ENCODE measurements at places on chromosomes 6 and 20.

DNA sequence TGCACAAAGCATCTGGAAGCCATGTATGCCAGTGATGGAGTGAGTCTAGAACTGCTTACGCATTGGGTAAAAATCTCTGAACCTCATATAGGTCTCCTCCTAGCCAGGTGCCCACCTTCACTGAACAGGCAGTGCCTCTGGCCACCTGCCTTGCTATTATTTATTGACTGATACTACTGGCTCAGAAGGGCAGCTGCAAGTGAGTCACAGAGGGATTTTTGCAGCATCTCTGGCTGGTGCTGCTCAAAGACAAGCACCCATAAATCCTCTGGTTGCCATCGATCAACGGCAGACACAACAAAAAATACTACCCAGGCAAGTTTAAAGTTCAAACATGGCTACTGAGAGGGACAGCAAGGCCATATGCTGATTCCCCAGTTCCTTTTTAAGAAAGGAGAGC, 279.4 kb downstream of the UBE3D start:
- no peak for DNase-seq

GRCh38 chr6:40028449-40028848, 94.2 kb upstream of the MOCS1 start:
- no peak for DNase-seq

- DNase-seq = no peak
These were observed 25.9 kb upstream of the EFHC1 start for GRCh38 chr6:52394251-52394666.

DNA sequence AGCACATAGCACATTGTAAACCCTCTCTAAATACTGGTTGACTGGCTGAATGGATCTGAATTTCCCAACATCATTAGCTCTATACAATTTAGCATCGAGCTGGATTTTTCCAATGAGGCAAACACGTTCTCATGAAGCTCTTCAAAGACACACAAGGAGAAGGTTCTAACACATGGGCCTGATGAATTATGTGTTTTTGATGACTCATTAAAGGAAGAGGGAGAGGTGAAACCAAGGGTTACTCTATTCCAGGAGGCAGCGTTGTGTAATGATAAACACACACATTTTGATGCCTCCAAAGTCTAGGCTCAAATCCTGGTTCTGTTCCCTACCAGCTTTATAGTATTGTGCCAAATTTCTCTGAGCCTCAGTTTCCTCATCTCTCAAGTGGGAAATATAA, 84.3 kb downstream of the PFDN4 start:
- no peak for DNase-seq

- no peak for DNase-seq
These were observed 59.9 kb downstream of the REV3L start for GRCh38 chr6:111423055-111423633.

- no peak for DNase-seq
These were observed 149.1 kb downstream of the KCNQ5 start for GRCh38 chr6:72770959-72771358.

- DNase-seq = no peak
These were observed 327.5 kb upstream of the EPHA7 start for GRCh38 chr6:93746892-93747291.

DNA sequence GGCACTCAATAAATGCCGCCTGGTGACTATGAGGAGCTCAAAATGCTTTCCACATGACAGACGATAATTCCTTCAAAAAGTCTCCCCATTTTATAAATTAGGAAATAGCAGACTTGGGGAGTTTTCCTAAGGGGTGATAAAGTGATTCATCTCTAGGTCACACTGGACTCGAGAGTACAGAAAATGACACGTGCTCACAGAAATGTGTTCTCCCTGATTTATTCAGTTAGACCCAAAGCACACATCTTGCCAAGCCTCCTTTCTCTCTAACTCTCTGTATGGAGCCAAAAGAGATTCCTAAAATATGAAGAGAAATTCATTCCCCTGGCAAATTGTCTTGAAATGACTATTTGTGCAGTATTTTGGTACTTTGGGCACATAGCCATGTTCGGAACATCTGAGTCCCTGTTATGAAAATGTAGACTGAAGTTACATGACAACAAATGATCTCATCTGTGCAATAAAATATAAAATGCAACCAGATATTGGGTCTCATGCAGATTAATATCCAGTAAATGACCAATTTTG, 381.1 kb downstream of the TFAP2B start:
- DNase-seq = no peak

- DNase-seq = no peak
These were observed 25.9 kb upstream of the HAO1 start for GRCh38 chr20:7966176-7966575.

DNA sequence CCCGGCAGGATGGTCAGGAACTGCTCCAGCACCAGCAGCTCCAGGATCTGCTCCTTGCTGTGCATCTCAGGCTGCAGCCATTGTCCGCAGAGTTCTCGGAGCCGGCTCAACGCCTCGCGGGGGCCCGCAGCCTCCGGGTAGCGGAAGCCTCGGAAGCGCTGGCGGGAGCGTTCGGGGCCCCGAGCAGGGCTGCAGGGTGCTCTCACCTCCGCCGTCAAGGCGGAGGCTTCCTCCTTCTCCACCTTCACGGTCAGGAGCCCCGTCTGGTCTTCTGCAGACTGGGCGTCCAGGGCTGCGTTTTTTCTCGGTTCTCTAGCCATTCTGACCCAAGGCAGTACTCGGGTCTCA, 434 bp downstream of the ZKSCAN4 start:
- DNase-seq = no peak

DNA sequence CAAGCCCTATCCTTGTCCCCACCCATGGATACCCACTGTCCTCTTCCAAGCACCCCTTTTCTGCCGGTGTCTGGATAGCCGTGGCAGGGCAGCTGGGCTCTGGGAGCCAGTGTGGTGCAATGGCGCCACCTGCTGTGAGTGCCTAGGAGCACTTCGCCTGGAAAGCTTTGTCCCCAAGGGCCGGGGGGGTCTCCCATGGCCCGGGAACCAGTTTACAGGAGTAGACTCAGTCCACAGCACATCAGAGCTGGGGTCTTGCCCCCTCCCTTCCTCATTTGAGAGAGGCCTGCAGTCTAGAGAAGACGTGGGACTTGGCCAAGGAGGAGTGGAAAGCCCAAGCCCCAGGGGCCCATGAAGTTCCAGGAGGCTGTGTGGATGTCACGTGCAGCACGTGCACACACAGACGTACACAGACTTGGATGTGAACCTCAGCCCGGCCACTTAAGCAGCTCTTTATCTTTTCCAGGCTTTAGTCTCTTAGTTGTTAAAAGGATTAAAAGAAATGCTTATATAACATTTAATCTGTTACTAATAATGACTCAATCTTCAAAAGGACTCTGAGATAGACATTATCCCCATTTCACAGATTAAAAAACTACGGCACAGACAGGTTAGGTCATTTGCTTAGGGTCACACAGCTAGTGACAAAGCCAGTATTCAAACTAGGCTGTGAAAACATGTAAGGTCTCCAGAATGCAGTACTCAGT, 40.9 kb upstream of the CDH22 start:
- DNase-seq = no peak

DNA sequence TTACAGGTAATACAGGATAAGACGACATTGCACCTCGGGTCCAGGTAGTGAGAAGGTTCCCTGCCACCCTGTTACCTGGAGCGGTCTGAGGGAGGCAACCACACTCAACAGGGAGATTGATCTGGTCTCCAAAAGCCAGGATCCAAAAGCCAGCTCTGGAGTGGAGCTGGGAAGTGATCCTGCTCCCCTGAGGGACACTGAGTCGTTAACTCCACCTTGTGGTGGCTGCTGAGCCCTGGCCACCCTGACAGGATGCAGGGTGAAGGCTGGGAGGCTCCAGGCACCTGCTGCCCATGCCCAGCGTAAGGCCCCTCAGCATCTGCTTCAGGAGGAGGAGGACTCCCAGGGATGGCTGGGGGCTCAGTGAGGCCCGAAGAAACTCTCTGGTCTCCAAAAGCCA, 38.7 kb upstream of the SLC22A2 start:
- DNase-seq = no peak

DNA sequence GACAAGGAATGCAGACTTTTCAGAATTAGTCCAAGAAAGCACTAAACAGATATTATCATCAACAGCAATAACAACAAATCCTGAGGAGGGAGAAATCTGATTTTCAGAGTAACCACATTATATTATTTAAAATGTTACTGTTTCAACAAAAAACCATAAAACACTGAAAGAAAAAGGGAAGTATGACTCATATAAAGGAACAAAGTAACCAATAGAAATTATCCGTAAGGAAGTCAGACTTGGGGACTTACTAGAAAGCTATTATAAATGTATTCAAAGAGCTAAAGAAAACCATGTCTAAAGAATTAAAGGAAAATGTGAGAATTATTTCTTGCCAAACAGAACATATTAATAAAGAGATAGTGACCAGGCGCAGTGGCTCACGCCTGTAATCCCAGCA, 98.1 kb downstream of the MYLK4 start:
- no peak for DNase-seq

DNA sequence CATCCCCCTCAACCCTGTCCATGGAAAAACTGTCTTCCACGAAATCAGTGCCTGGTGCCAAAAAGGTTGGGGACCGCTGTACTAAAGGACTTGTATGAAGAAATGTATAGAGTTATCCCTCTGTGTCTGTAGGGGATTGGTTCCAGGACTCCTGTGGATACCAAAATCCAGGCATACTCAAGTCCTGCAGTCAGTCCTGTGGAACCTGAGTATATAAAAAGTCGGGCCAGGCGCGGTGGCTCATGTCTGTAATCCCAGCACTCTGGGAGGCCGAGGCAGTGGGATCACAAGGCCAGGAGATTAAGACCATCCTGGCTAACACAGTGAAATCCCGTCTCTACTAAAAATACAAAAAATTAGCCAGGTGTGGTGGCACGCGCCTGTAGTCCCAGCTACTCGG, 42.0 kb downstream of the LCA5 start:
- no peak for DNase-seq

DNA sequence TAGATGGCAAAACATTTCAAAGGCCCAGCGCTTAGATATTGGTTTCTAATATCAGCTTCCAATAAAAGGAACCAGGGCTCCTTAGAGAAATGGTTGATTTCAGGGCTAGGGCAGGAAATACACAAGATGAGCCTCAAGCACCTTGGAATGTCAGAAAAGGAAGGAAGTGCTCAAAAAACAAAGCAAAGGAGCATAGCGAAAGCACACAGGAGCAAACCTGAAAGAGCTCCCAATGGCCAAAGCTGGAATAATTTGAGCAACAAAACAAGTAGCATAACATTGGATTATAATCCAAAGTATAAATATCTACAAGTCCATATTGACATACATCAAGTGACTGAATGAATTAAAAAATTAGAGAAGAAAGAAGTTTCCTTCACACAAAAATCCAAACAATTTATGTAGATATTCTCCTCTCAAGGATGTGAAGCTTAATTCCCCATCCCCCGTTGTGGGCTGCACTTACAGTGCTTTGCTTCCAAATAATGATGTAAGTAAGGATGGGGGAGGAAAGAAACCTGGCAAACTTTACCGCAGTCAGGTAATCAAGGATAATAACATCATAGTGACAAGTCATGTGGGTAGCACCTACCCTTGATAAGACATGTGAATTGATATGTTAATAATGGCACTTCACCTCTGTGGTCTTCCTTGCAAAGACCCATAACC, 132.9 kb upstream of the DST start:
- DNase-seq = no peak

GRCh38 chr20:48070991-48071652, 285.8 kb upstream of the SULF2 start:
- no peak for DNase-seq

- DNase-seq = no peak
These were observed 82.7 kb upstream of the TOP1 start for GRCh38 chr20:40945754-40946450.

DNA sequence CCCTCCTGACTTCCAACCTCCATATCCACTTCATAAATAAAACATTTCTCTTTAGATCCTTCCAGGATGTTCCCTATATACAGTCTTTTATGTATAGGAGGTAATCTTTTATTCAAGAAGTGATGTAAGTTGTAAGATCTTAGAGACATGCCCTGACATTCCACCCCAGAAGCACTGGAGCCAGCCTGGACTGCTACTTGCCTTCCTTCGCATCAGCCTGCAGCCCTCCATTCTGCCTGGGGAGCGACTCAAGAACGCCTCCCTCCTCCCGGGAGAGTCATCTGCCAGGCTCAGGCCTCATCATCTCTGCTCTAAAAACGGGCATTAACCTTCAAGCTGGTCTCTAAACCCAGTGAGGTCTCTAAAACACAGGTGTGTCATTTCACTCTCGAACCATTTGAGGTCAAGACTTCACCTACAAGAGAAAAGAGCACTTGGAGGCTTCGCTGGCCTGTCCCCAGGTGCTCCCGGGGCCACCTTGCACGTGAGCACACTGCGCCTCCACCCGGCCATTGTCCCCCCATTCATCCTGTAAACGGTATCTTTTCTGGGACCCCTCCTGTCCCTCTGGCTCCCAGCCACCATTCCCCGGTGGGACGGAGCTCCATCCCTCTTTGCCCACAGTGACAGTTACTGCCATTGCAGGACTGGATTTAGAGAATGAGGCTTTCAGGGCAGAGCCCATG, 107.5 kb upstream of the PDE10A start:
- DNase-seq = no peak

DNA sequence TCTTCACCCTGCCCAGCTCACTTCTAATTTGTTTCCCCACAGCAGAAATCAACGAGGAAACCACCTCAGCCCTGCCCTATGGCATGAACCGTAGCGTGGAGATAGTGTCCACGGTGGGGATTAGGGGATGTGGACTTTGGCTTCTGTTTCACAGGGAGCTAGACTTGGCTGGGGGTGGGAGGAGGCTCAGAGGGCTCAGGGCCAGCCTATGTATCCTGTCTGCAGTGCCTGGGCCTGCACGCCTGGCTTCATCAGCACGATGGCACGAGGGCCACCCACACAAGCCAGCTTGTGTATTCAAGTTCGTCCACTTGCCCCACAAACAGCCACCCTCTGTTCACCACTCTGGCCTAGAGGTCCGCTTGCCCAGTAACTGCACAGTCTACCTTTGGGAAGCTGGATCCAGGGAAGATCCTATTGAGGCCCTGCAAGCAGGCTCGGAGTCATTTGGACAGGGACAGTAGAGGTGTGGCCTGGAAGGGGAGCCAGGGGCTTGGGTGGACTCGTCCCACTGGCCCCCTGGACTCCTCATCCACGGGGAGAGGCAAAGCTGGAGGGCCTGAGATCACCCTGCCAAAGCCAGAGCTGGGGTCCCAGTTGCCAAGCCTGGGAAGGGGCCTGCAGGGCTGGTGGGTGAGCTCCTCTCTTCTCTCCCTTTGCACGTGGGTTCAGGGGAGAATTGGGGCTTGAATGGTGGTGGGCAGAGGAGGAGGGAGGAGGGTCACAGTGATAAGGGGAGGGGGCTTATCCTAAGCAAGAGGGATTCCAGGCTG, 38.0 kb upstream of the FAM83D start:
- no peak for DNase-seq

DNA sequence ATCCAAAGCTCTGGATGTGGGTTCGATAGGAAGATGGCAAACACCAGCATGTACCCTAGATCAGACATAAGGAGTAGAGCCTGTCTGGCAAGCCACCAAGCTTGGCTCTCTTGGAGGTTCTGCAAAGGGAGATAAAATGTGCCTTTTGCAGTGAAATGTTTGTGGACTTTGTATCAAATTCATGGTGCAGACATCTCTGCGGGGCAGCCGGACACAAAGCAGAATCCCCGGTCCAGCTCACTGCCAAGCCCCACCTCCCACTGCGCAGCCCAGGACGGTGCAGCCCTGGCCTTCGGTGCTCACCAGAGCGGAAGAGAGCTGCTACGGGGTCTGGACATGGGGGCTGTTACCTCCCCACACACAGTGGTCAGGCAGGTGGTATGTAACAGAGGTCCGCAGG, 333.6 kb upstream of the JARID2 start:
- no peak for DNase-seq

GRCh38 chr6:135310291-135310690, 129.2 kb downstream of the MYB start:
- no peak for DNase-seq

GRCh38 chr6:124967444-124967843, 5.2 kb downstream of the RNF217 start:
- no peak for DNase-seq
